ENCODE measurements at places on chromosomes 7 and 10.

DNA sequence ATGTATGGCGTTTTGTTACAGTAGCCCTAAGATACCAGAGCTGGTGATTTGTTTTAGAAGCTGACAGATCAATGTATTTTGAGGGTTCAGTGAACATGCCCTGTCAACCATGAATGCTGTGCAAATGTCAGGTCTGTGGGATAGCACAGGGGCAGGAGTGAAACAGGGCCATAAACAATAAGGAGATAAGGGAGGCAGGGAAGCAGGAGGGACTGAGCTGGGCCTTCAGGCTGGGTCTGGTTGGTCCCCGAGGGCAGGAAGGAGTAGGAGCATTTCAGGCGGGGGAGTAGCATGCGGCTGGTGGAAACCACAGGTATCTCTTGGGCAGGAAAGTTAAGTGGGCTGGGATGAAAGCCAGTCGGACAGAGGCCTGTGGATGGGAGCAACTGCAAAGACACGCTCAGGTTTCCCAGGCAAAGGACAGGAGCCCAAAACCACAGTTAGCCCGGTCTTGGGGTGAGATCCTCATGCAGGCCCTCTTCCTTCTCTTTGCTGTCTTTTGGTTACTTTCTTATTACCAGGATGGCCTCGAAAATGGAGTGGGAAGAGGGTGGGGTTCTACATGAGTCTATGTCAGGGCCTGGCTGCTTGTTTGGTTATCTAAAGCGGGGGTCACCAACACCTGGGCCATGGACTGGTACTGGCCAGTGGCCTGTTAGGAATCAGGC, 69.5 kb upstream of the SEPHS1 start:
- DNase-seq, result no peak

DNA sequence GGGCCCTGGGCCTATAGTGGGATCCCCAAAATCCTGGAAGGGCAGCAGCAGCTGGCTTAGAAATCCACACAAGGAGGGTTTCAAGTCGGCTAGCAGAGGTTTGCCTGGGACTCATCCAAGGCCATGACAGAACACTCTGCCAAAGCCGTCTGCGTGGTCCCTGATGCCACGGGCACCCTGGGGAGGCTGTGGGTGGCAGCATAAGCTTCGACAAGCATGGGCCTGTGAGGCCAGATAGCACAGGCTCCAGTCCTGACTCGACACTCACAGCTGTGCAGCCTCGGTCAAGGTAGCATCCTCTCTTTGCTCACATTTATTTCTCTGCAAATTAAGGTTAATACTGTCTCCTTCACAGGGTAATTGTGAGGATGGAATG, 138.3 kb downstream of the JCAD start:
- no peak for DNase-seq

DNA sequence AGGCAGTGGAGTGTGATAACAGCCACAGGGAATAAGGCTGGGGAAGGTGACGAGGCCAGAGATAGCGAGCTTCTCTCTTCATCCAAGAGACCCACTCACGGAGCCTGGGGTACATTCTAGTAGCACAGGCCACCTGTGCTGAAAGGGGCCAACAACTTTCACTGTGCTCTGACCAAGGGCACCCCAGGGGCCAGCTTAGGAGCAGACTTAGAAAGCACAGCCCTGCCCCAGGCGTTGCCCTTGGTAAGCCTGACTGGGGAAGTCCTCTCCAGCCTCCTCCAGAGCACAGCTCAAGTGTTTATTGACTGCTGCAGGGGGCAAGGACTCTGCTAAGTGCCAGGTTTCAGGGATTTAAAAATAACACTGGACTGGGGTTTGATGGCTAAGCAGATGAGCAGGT, 44.7 kb downstream of the EBF3 start:
- DNase-seq, result no peak

DNA sequence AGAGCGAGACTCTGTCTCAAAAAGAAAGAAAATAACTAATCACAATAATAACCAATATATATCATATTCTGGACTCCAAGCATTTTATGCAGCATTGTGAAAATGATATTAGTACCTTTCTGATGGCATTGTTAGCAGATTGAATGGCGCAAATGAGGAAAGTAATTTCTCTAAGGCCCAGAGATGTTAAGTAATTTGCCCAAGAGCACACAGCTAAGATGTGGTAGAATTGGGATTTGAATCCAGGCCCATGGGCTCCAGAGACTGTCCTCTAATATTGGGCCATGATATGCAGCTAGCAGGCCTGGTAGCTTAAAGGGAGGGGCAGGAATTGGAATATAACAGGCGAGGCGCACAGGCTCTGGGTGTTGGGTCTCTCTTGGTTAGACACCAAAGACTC, 44.1 kb downstream of the ZNF503 start:
- DNase-seq, result no peak

DNA sequence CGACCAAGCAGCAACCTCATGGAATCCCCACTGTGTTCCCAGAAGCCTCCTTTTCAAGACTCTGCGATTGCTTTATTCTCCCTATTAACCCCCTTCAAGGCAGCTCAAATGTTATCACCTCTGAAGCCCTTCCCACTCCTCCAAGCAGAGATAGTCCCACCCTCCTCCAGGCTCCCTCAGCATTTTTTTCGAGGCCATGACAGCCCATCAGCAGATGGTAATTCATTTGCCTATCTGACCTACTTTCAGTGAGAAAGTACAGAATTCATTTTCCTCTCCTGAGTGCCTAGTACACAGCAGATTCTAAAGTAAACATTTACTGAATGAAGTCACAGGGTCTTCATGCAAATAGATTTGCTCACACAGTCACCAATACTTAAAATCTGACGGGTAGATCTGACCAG, 47.8 kb downstream of the HERPUD2 start:
- DNase-seq, result no peak

- DNase-seq, result no peak
Observed at GRCh38 chr7:7051206-7051877, 131.0 kb upstream of the C1GALT1 start.

GRCh38 chr7:110835218-110835617, 255.7 kb upstream of the LRRN3 start:
- peak; percentile 13 for DNase-seq

DNA sequence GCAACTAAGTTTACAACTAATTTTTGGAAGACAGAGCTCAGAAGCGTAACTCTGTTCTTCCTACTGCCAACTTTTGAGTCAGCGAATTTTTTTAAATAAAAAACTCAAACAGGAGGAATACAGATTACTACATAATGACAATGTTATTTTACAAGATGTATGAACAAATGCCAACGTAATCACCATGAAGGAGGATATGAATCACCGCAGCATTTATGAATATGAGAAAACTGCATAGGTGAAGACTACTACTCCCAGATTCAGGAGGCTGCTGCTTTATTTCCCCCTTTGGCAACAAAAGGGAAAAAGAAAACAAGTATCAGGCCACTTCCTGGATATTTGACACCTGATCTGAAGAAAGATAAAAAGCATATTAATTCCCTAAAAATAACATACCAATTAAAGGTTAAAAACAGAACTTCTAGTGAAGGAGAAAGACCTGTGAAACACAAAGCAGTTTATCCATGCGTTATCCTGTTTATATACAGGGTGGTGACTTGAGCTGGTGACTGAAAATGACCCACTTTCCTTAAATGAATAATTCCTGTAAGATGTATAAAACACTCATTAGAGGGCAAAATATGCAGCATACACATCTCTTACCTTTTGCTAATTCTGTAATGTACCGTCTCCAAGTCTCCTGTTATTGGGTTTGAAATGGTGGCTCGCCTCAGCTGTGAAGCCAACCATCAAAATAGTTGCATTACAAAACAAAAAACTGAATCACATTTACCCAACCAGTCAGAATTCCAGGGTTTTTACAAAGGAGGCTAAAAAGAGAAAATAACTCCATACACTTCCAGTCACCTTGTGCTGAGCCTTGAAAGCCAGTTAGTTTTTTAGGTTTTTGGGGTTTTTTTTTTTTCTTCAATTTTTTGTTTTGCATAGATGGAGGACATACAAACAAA, 52.0 kb downstream of the P4HA1 start:
- DNase-seq, result no peak

GRCh38 chr7:79227044-79227443, 226.4 kb downstream of the MAGI2 start:
- DNase-seq, result no peak

DNA sequence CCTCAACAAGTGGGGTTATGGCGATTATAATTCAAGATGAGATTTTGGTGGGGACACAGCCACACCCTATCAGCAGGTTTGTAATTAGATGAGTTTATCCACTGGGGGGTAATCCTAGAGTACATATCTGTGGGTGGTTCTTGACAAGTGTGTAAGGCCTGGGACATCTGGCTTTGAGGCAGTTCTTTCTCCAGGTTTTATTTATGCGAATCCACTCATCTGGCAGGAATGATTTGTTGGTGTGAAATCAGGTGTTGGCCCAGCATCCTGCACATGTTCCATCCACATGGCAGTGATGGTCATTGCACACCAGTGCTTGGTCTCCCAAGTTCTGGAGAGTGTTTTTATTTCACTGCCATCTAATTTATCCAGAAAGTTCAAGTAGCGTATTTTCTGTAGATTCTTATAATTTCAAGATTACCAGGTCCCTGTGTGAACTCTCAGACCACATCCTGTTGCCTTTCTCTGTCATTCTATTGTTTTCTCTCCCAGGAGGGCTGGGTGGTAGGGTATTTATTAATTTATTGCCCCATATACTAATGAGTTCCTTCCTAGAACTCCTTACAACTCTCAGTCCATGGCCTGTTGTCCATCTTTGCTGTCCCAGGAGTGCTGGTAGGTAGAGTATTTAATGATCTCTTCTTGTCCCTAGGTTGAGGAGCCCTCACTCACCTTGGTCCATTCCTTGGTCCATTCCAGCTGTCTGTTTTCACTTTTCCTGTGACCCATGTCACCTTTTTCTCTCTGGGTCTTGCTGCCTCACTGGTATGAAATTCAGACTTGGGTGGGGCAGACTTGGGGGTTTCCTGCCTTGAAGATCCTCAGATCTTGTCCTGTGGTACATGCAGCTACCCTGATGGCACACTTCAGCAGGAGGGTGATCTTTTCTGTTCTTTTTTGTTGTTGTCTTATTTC, 10.4 kb downstream of the RALA start:
- DNase-seq, result no peak

DNA sequence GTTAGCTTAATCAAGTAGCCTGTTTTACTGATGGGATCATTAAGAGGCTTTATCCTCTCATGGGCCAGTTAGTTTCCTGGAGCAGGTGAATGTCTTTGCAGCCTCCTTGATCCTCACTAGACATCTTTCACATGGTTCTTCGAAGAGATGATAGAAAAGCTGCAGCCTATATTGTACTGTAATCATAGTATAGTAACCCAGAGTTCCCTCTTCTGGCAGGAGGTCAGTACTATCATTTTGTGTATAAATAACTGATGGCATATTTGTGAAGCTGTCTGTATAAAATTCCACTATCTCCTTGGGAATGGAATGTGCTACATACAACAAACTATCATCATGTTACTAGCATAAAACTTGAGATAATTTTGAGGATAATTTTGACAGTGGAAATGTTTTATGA, 123.8 kb upstream of the PRPS1L1 start:
- DNase-seq, result no peak

DNA sequence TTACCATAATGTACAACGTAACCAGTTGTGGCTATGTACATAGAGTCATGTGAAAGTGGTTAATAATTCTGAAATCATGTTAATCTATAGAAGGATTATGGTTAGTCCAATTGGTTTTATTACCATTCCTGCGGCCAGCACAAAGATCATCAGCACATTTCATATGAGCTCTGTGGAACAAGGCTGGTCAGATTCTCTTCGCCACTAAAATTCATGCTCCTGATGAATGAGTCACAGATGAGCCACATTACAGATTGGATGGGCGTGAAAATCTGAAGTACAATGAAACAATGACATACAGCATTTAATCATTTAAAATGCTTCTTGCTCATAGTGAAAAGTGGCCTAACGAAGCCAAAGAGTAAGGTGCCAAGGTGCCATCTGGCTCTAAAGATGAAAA, 716.2 kb upstream of the PHF14 start:
- no peak for DNase-seq
